ENCODE measurements at places on chromosomes 2 and 18. TPM values are rescaled to one million over a fixed set of nuclear protein-coding genes. Genes with fewer than 3 reads are reported as not detected.

DNA sequence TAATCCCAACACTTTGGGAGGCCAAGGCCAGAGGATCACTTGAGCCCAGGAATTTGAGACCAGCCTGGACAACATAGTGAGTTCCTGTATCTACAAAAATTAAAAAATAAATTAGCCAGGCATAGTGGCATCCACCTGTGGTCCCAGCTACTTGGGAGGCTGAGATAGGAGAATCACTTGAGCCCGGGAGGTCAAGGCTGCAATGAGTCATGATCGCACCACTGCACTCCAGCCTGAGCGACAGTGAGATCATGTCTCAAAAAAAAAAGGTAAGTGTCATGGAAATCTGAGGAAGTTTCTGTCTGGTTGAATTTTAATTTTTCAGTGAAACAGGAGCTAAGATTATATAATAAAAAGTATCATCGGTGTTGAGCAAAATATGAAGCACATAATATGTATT is 2.5 kb upstream of the C2orf15 start:
- DNase-seq, result no peak

The LRRC30 gene
- total RNA-seq, result not detected

DNA sequence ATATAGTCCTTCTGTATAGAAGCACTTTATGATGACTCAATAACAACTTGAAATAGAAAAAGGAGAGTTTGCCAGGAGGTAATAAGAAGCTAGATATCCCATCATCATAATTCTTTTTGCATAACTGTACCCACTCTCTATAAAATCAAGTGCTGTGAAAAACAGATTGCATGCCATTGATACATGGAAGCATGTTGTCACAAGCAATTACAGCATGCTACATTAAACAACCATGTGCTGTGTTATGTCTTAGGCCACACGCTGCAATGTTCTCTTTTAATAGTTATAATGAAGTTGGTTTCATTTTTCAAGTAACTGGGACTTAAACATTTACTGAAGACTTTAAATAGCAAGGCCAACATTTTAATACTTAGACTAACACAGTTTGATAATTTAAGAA is 264.2 kb downstream of the RPRM start:
- no peak for DNase-seq

- DNase-seq, result no peak
Measured at GRCh38 chr2:19899985-19900930, 1.5 kb downstream of the TTC32 start.

The FAM124B gene
- total RNA-seq, result 0.17 TPM

Measured in hepatocyte (in vitro differentiated cells).